AG08395 (cell line): ENCODE measurements at places on chromosomes 12 and 14.

GRCh38 chr14:70942342-70942706 lies 35.1 kb downstream of the PCNX1 start:
- no peak for DNase-seq

DNA sequence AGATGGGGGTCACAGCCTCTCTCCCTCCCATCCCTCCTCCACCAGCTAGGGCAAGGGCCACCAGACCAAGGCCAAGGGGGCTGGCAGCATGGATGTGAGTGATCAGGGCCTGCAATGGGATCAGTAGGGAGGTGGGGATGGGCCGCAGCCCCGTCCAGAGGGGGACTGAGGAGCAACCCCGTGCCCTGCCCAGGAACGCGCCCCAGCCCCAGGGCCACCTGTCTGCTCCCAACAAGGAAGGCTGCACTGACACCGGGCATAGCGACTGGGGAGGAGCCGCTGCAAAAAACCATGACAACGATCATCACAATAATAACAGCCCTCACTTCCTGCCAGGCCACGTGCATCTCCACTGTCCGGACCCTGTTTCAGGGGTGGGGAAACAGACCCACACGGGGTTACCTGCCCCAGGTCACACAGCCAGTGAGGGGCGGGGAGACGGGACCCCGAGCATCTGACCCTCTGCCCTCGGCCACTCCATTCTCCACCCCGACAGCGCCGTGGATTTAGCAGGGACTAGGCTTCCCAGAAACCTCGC lies 24.3 kb downstream of the NCOR2 start:
- DNase-seq: peak; percentile 74

- DNase-seq: no peak
Observed at GRCh38 chr12:116808113-116809105, 70.3 kb downstream of the RNFT2 start.

GRCh38 chr12:24989216-24989615 lies 40.3 kb upstream of the BCAT1 start:
- DNase-seq: no peak
